ENCODE measurements at places on chromosomes 2 and 18.

- no peak for DNase-seq
Measured at GRCh38 chr2:177641331-177641730, 248.8 kb downstream of the AGPS start.

DNA sequence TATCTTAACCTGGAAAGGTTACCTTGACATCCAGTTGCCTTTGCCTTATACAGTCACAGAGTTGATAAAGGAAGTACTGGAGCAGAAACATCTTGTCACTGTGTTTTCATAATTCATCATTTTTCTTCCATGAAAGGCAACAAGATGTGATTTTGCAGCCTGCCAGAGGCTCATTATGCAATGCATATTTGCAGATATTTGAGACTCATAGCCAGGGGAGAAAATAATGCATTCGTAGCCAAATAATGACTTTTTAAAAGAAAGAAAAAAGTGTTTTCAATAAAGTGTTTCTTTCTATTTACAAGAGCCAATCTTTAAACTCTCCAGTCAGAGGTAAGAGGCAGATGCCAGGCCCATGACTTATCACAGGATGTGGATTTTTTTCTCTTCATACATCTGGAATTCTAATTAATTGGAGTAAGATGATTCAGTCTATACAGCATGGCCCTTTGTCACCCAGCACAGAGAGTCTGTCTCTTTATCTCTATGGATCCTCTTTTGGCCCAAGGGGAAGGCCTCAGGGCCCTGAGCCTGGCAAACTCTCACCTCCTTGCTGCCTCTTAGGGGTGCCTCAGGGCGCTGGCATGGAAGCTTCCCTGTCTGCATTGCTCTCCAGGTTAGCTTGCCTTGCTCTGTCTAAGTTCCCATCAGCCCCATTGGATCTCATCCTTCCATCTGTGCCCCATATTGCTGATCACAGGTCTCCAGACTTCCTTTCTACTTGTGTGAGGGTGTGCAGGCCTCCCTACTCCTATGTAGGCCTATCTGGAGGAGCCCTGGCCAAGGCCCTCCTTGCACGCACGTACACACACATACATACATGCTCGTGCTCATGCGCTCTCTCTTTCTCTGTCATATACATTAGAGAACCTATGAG is 247.7 kb downstream of the TPGS2 start:
- peak; percentile 90 for DNase-seq

DNA sequence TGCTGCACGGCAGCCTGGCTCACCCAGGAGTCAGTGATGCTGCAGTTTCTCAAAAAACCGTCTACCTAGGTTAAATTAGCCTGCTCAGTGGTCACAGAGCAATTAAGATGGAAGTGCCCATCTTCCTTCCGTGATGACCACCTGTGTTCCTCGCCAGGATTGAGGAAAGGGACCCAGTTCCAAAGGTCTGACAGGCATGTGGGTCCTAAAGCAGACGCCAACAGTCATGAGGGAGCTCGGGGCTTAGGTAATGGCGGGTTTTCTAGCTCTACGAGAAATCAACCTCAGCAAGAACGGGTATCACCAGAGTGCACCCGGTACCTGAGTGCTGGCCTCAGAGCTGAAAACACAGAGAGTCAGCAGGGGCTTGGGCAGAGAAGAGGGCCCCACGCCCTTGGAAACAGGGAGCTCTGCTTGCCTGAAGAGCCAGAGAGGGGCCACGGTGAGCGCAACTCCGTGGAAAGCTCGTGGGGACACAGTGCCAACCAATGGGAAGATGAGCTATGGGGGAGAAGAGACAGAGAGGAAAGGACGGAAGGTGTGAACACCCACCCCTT is 34.3 kb upstream of the DNMT3A start:
- no peak for DNase-seq

- DNase-seq, result no peak
Measured at GRCh38 chr2:213696442-213696841, 412.2 kb downstream of the SPAG16 start.

- DNase-seq, result no peak
Measured at GRCh38 chr18:35331367-35332087, 12.7 kb downstream of the ZNF24 start.

DNA sequence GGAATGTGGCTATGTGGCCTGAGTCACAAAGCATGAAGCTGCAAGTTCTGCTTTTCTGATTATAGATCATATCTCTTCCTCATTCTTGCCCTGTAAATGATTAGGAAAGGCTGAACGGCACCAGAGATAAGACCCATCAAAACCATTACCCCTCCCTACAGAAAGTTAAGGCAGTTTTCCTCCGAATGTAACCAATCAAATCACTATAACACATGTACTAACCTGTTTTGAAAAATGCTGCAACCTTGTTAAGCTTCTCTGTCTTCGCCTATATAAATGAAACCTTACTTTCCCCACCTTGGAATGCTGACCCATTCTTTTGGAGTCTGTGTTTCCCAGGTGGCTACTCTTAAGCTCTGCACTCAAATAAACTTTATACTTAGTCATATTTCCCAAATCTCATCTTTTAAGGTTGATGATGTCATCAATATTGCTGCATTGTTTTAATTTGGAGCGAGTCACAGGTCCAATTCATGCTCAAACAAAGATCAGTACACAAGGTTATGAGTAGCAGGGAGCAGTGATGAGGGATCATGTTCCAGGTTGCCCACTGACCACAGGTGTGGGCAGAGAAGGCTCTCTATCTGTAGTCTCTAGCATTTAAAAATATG is 662.3 kb downstream of the IRS1 start:
- DNase-seq, result peak; percentile 21

DNA sequence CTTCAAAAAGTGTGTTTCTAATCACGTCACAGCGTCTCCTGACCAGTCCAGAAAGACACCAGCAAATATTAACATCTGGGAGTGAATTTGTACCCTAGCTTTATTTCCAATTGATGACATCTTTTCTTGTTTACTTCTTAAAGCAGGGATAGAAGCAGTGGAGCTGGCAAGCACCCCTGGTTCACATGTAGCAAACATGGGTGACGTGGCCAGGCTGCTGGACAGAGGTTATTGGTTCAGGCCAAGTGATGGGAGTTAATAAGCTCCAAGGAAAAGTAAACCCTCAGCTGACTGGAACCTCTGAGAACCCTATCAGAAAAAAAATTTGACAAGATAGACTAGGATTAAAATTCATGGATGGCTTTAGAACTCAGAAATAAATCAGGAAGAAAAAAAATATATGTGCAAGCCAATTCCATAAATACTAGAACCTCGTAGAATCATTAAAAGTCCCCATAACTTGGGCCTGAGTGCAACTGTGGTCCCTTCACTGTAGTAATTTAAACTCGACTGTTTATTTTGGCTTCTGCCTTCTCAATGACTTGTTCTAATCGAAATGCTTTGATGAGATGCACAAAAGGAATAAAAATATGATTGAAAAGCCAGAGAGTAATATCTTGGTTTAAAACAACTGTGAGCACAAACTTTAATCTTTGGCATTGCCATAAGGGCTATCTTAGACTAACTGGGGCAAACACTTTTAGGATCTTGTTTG is 121.5 kb upstream of the CTAGE1 start:
- no peak for DNase-seq

DNA sequence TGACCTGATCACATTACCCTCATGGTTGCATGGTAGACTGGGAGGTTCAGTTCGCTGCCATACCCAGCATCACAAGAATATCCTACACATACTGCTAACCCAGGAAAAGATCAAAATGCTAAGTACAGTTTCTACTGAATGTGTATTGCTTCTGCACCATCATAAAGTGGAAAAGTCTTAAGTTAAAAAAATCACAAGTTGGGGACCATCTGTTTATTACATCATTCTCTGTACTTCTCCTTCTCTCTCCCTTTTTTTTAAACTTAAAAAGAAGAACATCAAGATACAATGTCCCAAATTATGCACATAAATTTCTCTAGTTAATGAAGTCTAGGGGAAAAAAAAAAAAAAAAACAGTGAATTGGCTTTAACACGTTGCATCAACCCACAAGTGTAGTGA is 43.3 kb downstream of the NBAS start:
- DNase-seq, result no peak

GRCh38 chr2:173734797-173735196 is 230.4 kb downstream of the SP3 start:
- DNase-seq, result no peak

- no peak for DNase-seq
Measured at GRCh38 chr2:106562268-106563186, 75.4 kb downstream of the CD8B2 start.

- DNase-seq, result no peak
Measured at GRCh38 chr18:56884511-56884910, 233.4 kb downstream of the WDR7 start.

- DNase-seq, result peak; percentile 64
Measured at GRCh38 chr2:56801770-56802169, 618.0 kb downstream of the CCDC85A start.

DNA sequence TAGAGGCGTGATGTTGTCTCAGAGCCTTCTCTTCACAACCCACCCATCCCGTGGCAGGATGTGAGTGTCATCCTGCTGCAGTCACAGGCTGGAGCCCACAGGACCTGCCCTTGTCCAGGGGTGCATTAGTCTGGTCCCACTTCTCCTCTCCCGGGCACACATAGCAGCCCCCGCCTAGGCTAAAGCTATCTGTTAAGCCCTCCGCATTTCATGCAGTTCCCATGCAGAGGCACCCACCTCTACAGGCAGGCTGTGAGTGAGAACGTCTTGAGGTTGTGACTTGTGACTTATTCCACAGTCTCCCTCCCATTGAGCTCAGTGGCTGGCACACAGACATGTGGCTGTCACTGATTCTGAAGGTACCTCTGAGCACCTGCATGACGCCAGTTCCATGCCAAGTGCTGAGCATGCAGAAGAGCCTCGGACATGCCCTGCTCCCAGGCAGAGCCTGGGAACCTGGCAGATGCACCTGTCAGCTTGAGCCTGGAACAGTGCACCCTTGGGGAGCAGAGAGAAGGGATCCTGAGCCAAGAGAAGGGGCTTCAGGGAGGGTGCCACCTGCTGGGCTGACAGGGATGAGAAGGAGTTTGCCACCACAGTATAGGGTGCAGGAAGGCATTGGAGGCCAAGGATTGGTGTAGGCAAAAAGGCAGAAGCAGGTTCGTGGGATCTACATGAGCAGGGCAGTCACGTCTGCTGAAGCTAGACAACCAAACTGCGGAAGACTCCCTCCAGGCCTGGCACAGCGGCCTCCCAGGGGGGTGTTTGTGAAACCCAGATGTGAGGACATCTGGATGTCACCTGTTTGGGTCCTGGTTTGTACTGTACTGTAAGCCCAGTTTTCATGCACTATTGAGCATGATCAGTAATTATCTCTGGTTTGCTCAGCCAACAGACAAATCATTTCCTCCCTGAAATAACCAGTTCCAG is 213.6 kb downstream of the GLI2 start:
- DNase-seq, result no peak

- peak; percentile 56 for DNase-seq
Measured at GRCh38 chr2:37322368-37322767, 2.3 kb downstream of the PRKD3 start.

DNA sequence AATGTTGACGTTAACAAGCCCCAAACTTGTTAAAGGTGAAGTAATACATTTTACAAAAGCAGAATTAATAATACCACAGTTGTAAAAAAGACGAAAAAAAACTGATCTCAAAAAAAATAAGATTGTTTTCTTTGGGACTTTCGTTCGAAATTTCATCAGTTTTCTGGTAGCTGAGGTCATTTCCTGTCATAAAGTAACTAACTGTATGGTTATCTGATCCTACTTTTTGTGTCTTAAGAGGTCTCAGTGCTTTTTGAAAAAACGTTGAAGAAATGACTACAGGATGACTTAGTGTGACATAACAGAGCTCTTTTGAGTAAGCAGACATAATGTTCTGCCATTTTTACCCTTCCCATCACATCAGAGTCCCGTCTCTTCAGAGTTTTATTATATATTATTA is 79.3 kb downstream of the BIRC6 start:
- DNase-seq, result no peak

GRCh38 chr2:16161085-16161565 is 220.8 kb downstream of the MYCN start:
- no peak for DNase-seq

- no peak for DNase-seq
Measured at GRCh38 chr2:237896956-237897355, 37.5 kb downstream of the RAMP1 start.

DNA sequence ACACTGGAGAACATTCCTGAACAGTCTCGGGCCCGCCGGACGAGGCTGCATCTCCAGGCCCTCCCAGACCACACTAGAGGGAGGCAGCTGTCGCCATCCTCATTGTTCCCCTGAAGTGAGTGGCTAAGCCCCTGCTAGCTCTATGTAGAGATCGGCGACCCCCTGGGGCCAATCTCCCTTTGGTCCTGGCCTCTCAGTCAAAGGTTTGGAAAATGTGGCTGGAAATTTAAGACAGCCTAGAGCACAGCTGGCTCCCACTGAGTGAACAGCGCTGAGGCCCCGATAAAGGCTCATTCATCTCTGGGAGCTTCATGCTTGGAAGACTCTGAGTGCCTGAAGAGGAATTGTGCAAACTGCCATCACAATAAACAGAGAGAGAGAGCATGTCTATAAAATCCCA is 360.3 kb downstream of the CLIP4 start:
- no peak for DNase-seq

DNA sequence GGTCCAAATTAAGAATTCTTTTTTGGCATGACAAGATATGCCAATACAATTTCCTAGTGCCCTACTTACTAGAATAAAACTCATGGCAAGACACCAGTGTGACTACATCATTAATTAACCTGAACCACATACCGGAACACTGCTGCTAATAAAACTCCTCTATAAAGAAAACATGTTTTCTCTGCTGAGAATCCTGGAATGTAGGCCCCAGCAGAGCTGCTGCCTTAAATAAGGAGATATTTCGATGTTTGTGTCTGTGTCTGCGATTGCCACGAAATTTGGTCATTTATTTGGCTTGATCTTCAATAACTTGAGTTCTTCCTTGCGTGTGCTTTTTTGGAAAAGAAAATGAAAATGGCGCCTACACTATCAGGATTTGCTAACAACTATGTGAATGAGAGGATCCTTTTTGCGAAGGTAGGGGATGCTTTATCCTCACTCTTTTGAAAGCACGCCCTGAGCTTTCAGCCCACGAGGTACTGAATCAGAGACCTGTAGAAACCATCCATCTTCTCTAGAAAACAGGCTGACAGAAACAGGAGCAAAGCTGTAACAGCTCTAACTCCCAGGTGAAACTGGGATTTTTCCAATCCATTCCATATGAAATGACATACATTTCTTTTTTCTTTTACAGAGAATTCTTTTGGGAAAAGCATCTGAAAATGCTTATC is 27.0 kb downstream of the KLF7 start:
- no peak for DNase-seq

Measured in fibroblast of skin of abdomen (primary cell).